Ascending aorta (tissue), 2 donors: ENCODE measurements at places on chromosomes 1 and 21.

- no peak for DNase-seq
These were observed 240.1 kb downstream of the NPHP4 start for GRCh38 chr1:5751833-5752745.

DNA sequence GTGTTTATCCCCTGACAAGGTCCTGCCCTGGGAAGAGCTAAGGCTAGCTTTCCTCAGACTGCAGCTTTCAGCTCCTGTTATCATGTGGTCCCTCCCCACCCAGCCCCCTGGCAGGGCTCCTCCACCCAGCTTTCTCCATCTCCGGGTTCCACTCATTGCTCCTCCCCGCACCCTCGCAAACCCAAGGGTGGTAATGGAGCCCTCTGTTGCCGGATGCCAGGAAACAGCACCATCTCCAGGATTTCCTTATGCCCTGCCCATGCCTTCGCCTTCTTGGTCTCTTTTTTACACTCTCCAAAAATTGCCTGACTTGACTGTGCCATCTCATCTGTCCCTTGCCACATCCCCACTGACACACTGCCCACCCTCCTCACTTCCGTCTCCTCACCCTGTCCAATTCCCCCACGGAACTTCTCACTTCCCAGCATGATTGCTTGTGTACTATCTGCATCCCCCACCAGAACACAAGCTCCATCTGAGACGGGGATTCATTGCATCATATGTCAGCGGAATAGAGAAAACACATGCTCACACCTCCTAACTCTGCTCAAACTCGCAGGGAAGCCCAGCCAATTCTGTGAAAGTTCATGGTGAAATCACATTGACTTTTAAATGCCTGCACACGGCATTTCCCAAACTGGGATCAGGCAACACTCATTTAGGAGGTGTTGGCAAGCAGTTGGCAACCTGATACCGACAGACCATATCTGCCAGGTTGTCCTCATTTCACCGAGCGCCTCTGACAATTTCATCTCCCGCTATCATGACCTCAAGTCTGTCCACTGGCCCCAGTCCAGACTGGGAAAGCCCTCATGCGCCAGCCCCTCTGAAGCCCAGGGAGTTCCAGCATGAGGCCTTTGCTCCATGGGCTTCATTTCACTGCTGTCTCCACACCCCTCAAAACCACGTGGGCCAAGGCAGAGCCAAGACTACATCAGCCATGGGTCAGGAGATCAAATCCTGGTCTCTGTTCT is 201.1 kb downstream of the MATN1 start:
- DNase-seq: no peak

- no peak for DNase-seq
These were observed 35.5 kb downstream of the LRIF1 start for GRCh38 chr1:110928191-110928590.

GRCh38 chr1:221477252-221477651 is 264.6 kb downstream of the DUSP10 start:
- DNase-seq: no peak

DNA sequence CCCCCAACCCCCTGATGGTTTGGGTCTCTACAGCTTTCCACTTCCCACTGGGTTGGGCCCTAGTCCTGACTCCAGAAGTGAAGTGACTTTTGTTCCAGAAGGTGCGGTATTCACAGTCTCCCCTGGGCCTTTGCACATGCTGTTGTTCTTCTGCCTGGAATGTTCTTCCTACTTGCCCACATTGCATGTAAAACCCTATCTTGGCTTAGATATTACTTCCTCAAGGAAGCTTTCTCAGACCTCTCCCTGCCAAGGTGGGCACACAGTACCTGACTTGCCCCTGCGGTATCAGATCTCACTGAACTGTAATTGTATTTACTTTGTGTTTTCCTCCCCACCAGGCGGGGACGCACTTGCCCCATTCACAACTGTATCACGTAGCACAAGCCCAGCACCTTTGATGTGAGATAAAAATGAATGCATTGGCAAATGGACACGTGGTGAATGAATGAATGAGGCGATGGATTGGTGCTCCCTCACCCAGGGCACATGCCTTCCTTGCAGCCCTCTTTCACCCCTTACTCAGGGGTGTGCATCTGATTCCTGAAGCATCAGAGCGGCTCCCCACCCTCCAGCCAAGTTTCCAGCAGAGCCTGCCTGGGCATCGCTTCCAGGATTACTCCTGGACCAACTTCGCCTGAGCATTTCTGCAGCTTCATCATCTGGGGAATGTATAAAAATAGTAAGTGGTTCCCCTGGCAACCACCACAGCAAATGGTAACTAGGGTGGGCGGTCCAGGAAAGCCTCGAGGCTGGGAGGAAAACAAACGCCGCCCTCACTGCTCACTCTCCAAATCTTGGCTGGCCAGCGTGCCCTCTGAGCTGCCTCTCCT is 19.8 kb downstream of the NENF start:
- DNase-seq: peak; percentile 53

DNA sequence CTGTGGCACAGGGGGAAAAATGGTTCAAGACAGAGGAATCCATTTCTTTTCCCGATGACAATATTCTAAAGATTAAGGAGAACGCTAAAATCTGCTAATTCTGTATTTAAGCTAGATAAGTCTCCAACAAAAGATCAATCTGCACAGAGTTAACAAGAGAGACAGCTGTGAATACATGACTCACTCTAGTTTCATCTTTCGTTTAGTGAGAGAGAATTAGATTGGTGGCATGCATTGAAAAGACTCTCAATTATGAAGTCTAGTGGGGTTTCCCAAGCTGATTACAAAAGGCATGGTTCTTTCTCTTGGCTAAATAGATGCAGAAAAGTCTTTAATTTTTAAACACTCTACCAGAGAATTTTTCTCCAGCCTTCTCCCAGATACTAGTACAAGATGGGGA is 34.4 kb downstream of the CAPN9 start:
- DNase-seq: no peak

- DNase-seq: no peak
These were observed 19.1 kb downstream of the DDAH1 start for GRCh38 chr1:85445906-85446305.

GRCh38 chr1:227219715-227220292 is 98.5 kb downstream of the CDC42BPA start:
- no peak for DNase-seq

DNA sequence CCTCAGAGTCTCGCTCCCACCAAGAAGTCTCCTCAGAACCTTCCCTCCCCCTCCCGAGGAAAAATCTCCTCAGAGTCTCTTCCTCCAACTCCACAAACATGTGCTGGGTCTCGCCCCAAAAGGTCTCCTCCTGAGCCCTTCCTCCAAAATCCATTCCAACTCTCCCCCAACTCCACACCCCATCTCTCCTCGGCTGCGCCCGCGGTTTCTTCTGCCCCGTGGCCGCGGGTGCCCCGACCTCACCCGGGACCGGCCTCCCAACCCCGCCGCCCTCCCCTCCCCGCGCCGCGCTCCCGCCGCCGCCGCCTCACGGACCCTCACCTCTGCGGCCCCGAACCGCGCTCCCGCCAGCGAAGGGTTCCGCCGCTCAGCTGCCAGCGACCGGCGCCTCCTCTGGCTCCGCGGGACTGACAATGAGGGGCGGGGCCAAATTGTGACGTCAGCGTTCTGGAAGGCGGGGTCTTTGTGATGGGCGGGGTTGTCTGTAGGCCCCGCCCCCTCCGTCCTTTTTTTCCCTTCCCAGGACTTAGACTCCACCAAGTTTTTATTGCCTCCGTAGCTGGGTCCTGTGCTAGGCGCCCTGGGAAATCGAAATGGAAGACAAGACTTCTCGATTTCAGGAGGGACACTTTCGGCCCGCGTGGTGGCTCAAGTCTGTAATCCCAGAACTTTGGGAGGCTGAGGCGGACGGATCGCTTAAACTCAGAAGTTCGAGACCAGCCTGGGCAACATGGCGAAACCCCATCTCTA is at the start of gene LUZP1:
Gene LUZP1, minus strand, starts transcription at position 412 of the 750 bp plus-strand sequence.
- DNase-seq: peak; percentile 42

DNA sequence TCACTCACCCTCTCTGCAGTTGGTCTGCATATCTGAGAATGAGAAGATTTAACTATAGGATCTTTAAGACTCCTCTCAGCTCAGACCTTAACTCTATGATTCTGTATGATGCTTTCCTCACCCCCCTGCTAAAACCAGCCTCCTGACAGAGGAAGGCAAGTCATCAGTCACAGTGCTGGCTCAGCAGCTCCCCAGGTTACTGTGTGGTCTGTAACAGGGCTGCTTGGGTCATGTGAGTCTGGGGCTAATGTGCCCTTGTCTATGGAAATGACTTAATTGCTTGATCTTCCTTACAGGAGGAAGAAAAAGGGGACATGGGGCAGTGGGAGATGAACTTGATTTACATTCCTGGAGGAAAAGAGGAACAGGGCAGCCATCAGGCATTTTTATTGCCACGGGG is 625.6 kb downstream of the PTPRU start:
- DNase-seq: no peak

DNA sequence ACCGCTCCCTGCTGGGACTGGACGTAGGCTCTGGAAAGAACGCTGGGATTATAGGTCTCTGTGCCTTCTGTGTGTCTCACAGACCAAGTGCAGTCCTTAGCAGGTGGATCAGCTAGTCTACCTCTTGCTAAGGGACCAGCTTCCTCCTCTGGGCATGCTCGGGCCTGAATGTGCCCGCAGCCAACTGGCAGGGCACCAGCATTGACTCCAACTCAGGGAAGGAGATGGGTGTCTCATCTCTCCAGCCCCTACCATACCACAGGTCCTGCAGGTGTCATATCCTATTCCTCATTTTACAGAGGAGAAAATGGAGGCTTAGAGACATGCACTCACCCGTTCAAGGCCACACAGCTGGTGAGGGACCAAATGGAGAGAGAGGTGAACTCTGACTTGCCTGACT is 340.2 kb downstream of the PTPRU start:
- no peak for DNase-seq

DNA sequence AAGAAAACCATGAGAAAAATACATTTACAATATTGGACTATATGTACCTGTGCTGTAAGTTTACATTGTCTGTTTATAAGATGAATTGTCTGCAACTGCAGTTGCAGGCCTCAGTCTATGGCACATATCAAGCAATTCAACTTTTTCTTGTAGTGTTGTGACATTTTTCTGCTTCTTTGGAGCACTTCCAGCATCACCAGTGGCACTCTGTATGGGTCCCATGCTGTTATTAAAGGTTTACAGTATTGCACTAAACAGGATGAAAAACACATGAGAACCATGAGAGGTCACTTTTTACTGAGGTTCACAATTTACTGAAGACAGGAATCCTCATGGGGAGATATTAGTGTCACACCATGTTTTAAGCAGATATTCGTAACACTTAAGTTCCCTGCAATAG is 118.6 kb downstream of the GRIK1 start:
- no peak for DNase-seq

- no peak for DNase-seq
These were observed 18.5 kb downstream of the IBA57 start for GRCh38 chr1:228184152-228184551.

DNA sequence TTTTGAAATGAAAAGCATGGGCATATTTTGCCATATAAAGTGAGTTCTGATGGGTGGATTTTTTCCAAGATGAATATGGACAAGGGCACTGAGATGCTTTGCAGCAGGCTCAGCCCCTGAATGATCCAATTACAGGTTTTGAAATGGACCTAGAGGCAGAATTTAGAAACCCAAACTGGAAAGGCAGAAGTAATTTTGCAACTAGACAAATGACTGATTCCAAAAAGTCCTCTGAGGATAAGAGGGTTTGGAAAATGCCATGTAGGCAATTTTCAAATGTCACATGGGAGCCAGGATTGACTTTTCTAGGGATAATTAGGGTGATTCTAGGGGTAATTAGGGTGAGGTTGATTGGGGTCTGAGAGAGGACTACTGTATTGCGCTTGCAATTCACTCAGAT is 148.9 kb upstream of the ZNF648 start:
- no peak for DNase-seq

GRCh38 chr1:62588000-62588399 is 9.3 kb upstream of the ANGPTL3 start:
- DNase-seq: no peak

GRCh38 chr1:5571438-5571837 is 420.8 kb downstream of the NPHP4 start:
- DNase-seq: no peak

DNA sequence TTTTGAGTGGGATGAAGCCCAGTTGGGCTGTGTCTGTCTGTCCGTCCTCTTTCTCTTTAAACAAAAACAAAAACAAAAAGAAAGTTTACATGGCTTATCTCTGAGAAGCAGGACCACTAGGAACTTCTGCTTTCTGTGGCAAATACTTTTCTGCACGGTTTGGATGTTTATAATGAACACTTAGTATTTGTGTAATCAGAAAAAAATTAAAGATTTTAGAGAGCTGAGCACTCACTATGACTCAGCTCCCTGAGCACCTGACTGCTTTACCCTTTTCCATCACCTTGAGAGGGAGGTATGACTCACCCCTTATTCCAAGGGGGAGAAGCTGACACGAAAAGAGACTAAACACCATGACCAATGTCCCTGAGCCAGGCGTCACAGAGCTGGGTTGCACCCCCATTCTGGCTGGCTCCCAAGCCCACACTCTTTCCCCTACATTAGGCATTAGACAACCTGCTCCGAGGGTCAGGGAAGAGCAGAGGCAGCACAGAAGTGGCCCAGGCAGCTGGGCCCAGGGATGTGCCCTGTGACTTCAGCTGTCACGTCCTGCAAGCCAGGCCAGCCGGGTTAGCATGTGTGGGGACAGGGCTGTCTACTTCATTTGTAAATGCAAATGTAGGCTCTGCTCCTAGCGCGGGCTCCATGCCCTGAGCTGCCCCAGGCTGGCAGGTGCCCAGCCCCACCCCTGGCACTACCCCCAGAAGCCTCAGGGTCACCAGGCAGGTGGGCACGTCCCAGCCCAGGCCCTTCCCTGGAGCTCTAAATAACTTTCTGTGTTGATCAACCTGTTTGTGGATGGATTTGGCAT is 30.4 kb downstream of the RAP1GAP start:
- no peak for DNase-seq

GRCh38 chr1:191870490-191870889 is 287.8 kb upstream of the RGS18 start:
- no peak for DNase-seq

- no peak for DNase-seq
These were observed 12.1 kb upstream of the DEGS1 start for GRCh38 chr1:224170748-224171478.

DNA sequence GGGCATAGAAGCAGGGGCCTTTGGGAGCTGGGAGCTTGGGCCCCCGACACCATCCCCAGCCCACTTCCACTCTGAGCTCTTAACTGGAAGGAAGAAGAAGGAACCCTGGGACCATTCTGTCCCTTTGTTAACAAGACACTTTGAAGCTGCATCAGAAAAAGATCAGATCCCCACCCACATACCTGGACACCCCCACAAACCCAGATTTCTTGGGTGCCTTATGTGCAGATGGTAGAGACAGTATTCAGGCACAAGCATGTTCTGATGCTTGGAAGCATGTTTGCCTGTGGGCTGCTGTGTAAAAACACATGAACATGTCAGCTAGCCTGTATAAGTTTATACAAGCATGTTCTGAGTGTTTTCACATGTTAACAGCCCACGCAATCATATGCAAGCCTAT is 3.7 kb downstream of the DLGAP3 start:
- DNase-seq: no peak

DNA sequence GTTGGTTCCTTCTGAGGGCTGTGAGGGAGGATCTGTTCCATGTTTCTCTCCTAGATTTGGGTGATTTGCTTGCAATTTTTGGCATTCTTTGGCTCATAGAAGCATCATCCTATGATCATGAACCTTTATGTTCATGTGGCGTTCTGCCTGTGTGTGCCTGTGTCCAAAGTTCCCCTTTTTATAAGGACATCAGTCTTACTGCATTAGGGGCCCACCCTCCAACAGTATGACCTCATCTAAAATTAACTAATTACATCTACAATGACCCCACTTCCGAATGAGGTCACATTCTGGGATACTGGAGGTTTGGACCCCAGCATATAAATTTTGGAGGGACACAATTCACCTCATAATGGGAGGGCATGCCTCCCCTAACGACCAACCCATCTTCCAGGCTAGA is 12.8 kb upstream of the CAMK1G start:
- DNase-seq: no peak
